ENCODE measurements at places on chromosomes 3 and 15.

DNA sequence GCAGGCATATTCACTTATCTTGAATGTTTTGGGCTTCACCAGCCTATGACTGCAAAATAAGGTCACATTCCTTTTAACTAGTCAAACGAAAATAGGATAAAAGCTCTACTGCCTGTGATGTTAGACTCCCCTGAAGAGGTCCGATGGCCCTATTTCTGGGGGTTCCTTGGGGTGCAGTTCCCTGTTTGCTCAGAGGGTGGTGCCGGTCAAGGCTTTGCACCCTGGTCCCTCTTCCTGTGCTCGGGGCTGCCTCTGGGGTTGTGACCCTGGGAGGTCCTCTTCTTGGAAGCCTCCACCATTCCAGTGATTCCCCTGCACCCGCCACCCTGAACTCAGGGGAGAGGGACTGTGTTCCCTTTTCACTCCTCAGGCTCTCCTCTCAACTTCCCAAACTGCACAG is 86.7 kb upstream of the ANKRD34C start:
- no peak for DNase-seq

- DNase-seq, result no peak
These were observed 11.5 kb upstream of the FBXO40 start for GRCh38 chr3:121581691-121582090.

- DNase-seq, result peak; percentile 11
These were observed 20.3 kb upstream of the ABTB1 start for GRCh38 chr3:127652246-127652995.

- DNase-seq, result peak; percentile 95
These were observed at the start of gene PARP6 for GRCh38 chr15:72272213-72272996. Gene PARP6 (minus strand): TSS chr15:72272554. CDS start chr15:72267477, 5,077 bp downstream.

DNA sequence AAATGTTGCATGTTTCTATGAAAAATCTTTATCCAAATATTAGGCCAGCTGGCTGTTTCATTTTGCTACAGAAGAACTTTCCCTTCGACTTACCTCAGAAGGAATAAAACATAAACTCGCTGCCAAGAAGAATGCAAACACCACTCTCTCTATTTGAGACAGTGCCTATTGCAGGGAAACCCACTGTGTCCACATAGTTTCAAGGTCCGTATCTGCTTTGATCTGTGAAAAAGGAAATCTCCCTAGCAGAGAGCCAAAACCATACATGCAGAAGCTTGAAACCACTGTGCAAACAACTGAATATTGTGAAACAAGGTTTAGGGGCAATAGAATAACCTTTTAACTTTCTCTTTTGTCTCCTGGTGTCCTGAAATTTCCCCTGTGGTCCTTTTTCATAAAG is 35.0 kb upstream of the CAPN7 start:
- no peak for DNase-seq

DNA sequence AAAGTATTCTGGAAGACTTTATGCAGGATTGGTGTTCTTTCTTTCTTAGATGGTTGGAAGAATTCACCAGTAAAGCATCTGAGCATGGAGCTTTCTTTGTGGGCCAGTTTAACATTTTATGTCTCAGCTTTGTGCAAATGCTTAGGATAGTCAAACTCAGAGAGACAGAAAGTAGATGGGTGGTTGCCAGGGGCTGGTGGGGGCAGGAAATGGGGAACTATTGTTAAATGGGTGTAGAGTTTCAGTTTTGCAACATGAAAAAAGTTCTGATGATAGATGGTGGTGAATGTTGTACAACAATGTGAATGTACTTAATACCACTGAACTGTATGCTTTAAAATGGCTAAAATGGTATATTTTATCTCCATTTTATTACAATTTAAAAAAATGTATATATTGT is 24.8 kb downstream of the SPCS1 start:
- DNase-seq, result no peak

DNA sequence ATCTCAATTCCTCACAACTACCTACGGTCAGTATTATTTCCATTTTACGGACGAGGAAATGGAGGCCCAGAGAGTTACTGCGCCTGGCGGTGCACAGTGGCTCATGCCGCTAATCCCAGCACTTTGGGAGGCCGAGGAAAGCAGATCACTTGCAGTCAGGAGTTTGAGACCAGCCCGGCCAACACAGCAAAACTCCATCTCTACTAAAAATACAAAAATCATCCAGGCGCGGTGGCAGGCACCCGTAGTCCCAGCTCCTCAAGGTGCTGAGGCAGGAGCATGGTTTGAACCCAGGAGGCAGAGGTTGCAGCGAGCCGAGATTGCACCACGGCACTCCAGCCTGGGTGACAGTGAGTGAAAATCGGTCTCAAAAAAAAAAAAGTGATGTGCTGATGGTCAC is 187.3 kb downstream of the XXYLT1 start:
- DNase-seq, result no peak

- DNase-seq, result peak; percentile 3
These were observed 85.9 kb upstream of the ZBTB20 start for GRCh38 chr3:115233021-115233420.

DNA sequence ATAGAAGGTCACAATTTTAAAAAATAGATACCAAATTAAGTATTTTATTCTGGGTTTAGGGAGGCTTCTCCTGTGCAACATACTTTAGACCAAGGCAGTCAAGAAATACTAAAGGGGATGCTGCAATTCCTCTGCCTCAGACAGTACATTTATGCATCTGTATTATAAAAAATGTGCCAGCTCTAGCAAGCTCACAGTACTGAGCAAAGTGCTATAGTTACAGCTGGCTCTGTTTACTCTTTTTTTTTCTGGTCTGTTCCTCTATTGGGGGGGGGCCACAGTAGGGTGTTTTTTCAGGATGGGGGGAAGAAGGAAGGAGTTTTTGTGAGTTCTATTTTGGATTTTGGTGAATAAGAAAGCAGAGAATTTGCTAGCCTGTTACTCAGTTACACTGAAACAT is 185.0 kb downstream of the TIGIT start:
- DNase-seq, result no peak

- no peak for DNase-seq
These were observed 1037.0 kb upstream of the NR2F2 start for GRCh38 chr15:95293456-95294031.

GRCh38 chr15:99526671-99527070 is 39.1 kb upstream of the MEF2A start:
- no peak for DNase-seq

- DNase-seq, result no peak
These were observed 524.9 kb upstream of the PROK2 start for GRCh38 chr3:72309661-72310418.

DNA sequence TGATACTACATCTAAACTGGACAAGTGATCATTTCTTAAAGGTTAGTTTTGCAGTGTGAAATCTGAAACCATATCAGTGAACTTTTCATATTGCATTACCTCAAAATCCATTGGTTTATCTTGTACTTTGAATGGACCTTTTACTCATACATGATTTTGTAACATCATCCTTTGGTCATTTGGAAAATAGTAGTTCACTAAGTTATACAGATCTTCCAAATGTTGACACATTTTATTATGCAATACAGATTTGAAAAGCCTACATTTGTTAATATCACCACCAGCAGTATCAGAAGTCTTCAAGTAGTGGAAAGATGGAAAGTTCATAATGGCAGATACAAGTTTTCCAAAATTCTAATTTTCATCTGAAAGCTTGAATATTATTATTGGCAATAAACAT is 64.0 kb upstream of the CDV3 start:
- no peak for DNase-seq

- peak; percentile 23 for DNase-seq
These were observed 936 bp downstream of the KIF7 start for GRCh38 chr15:89654301-89654761.

- no peak for DNase-seq
These were observed 148.4 kb downstream of the USP13 start for GRCh38 chr3:179801263-179801662.

DNA sequence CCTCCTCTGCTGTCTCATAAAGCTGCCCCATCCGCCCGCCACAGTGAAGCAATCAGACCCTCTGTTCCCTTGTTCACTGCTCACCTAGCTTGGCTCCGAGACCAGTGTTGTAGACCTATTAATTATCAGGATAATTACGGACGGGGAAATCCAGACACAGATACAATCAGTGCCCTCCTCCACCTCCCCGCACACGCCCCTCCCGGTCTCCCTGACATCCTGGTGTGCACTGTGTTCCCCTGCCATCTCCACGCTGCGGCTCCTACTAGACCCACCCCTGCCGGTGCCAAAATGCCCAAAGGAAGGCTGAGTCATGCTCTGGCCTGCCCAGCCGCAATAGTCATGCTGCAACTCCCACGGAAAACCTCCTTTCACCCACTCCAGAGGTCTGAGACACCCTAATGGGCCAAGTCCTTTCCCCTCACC is 277.3 kb upstream of the TLE3 start:
- peak; percentile 65 for DNase-seq

DNA sequence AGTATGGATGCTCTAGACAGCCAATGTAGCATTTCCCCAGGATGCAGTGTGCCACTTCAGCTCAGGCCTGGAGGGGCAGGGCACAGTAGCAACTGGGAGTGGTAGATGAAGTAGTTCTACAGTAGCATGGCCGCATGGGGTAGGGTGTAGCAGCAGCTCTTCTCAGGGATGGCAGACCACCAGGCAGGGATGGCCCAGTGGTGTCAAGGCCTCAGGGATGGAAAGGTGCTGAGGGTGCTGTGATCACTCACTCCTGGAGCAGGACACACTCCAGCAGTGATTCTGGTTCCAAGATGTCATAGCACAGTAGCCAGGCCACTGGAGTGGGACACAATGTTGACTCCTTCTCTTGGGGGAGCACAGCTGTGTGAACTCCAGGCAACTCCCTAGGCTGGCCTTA is 210.9 kb upstream of the LYSMD4 start:
- no peak for DNase-seq

DNA sequence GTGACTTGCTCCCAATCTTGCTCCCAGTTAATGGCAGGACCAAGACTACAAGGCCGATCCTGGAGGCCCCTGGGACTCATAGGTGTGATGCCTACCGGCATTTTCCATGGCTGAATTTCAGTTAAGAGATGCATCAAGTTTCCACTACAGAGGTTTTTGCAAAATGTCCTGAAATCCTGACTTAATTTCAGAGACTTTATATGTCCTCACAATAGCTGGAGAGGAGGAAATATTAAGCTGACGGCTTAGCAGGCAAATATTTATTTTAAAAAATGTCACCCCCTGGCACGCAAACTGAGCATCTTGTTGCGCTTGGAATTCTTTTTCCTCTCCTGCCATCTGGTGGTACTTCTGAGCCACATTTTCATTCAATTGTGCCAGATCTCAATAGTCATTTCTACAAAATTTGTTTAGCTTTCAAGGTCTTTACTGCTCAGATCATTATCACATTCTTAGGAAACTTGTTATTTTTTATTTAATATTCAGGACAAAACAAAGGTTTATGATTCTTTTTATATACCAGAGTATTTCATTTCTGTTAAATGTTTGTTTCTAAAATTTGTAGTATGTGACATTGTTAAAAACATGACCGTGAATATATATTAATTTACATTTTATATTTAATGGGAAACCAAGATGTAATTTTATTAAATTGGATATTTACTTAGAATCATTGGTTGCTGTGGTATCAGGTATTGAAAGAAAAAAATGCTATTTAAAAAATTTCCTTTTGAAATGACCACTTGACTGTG is 189.2 kb upstream of the THRB start:
- no peak for DNase-seq

- DNase-seq, result no peak
These were observed 122.8 kb upstream of the CGNL1 start for GRCh38 chr15:57253500-57253899.

DNA sequence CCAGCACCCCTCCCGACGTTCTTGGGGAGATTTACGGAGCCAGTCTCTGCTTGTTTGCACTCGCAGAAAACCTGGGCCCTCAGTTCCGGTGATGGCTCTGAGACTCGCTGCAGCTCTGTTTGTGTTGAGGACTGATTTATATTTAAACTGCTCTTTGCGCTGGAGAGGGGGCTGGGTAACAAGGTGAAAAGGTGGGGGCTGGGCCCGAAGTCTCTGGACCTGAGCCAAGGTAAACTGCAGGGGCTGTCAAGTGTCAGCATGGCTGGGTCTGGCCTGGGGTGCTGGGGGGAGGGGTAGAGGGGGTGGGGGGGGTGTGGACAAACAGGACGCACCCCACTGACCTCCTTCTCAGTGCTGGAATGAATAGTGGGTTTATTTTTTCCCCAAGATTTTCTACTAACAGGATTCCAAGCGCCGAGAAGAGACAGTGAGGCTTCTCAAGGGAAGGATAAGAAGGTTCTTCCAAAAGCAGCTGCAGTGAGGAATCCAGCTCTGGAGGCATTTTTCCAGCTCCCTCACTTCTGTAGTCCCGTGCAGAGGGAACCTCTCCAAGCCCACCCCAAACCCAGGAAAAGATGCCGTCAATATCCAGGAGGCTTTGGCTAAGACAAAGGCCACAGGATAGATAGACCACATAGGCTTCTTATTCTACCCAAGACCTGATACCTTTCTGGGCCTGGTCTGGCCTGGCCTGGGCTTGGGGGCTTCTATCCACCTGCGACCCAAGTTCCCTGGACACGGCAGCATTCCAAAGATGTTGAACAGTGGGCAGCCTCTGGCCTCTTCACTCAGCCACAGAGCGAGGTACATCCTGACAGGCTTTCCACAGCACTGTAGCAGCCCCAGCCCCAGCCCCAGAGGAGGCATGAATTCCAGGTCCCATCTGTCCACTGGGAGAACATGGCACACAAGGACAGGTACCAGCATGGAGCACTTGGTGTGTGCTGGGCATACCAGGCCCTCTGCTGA is 938 bp upstream of the SLCO2A1 start:
- DNase-seq, result no peak

GRCh38 chr3:169676925-169677537 is 13.5 kb upstream of the MECOM start:
- no peak for DNase-seq

Data from T1000 (cell line).